ENCODE measurements at places on chromosomes 5 and 9.
A peak's percentile ranks its signal among the peaks of the same experiment; 100 is the strongest.

DNA sequence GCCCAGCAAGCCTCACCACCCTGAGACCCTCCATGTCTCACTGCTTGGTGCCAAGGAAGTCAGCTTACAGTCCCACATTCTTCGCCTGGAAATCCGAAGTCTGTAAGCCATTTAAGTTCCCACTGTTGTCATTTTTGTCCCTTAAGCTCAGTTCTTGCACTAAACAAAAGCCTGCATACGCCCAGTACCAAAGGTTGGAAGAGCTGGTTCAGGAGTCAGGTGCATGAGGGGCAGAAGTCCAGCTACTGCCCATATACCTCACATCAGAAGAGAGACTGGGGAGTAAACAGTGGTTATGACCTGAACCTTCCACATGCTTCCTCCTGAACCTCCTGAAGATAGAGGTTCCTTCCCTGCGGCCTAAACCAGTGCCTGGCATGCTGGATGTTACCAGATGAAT lies 146.0 kb downstream of the FRMD3 start:
- no peak for DNase-seq

- no peak for DNase-seq
Observed at GRCh38 chr5:104400941-104401340, 838.4 kb upstream of the NUDT12 start.

GRCh38 chr9:71036501-71036900 lies 84.9 kb downstream of the TRPM3 start:
- peak; percentile 31 for DNase-seq

DNA sequence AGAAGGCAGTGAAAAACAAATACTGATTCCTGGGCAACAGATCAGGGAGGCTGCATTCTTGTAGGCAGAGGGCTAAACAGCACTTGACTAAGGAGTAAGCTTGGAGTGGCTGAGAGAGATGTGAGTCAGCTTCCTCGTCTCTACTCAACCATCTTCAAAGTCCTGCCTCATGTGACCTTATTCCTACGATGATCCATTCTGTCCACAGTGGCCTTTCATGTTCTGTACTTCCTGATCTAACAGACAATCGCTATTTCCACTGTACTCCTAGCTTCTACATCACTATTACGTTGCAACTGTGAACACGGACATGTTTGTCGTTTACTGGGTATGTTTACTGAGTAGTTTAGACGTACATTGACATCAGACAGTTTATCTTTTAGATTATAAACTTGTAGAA lies 365.4 kb downstream of the ARL15 start:
- no peak for DNase-seq

DNA sequence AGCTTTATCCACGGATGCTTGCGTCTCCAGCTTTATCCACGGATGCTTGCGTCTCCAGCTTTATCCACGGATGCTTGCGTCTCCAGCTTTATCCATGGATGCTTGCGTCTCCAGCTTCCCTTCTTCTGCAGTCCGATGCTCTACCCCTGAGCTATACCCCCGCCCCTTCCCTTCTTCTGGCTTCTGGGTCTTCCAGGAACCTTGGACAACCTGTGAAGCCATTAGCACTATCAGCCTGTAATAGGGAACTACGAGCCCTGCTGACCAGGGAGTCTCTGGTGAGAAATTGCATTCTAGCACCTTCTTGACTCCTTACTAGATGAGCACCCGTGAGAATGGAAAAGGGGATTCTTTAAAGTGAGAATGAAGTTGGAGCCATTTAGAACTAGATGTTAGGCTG lies 39.1 kb upstream of the SH3PXD2B start:
- no peak for DNase-seq

GRCh38 chr5:169012450-169012849 lies 288.5 kb downstream of the SLIT3 start:
- no peak for DNase-seq

- DNase-seq: peak; percentile 48
Observed at GRCh38 chr9:104993291-104993963, 65.5 kb upstream of the ABCA1 start.

- DNase-seq: peak; percentile 34
Observed at GRCh38 chr9:121021301-121021700, 28.8 kb downstream of the C5 start.

GRCh38 chr9:8978334-8978733 lies 1178.8 kb upstream of the DMAC1 start:
- no peak for DNase-seq

- DNase-seq: no peak
Observed at GRCh38 chr5:161757223-161757622, 71.7 kb downstream of the GABRA6 start.

DNA sequence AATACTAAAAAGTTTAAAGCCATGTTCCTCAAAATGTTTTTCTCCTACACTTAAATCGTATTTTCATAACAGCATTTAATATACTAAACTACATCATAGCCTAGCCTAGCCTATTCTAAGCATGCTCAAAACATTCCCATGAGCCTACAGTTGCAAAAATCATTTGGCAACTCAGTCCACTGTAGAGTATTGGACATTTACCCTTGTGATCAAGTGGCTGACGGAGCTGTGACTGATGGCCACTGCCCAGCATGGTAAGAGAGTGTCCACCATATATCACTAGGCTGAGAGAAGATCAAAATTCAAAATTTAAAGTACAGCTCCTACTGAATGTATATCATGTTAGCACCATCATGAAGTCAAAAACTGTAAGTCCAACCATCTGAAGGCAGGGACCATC lies 30.9 kb downstream of the SEMA5A start:
- DNase-seq: no peak

DNA sequence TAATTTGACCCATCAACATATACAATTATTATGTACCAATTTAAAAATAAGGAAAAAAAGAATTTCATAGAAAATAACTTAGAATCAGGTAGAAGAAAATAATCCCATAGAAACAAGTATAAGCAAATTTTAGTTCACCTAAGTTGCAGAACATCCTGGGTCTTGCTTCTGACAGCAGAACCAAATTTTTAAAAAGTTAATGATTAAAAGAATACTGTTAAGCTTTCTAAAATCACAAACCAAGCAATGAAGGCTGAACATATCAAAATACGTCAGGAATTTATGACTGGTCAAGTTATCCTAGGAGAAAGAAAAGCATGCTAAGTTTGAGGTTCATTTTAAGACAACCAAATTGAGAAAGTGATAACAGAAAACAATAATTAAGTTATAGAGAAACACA lies 650.9 kb downstream of the PTPRD start:
- no peak for DNase-seq

GRCh38 chr9:30160570-30160969 lies 2223.9 kb upstream of the ACO1 start:
- no peak for DNase-seq

- DNase-seq: peak; percentile 25
Observed at GRCh38 chr5:18281947-18282581, 647.8 kb downstream of the TAF11L14 start.

- peak; percentile 55 for DNase-seq
Observed at GRCh38 chr5:176716320-176716719, 69.0 kb downstream of the TSPAN17 start.

DNA sequence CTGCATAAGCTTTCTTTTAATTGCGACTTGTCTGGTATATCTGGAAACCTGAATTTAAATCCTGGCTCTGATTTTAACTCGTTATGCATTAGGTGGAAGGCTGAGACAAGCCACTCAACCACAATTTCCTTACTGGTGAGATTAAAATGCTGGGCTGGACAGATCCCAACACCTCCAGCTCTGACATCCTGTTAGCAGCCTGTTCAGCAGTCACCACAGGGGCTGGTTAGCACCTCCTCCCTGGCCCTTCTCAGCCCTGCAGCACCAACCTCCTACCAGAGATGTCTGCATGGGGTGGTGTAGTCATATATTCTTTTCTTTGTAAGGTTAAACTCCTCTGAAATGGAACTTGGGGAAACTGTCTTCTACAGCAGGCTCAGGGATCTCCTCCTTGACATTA lies 156.5 kb upstream of the NFIL3 start:
- DNase-seq: no peak

- DNase-seq: no peak
Observed at GRCh38 chr9:38018241-38018957, 50.6 kb downstream of the SHB start.

DNA sequence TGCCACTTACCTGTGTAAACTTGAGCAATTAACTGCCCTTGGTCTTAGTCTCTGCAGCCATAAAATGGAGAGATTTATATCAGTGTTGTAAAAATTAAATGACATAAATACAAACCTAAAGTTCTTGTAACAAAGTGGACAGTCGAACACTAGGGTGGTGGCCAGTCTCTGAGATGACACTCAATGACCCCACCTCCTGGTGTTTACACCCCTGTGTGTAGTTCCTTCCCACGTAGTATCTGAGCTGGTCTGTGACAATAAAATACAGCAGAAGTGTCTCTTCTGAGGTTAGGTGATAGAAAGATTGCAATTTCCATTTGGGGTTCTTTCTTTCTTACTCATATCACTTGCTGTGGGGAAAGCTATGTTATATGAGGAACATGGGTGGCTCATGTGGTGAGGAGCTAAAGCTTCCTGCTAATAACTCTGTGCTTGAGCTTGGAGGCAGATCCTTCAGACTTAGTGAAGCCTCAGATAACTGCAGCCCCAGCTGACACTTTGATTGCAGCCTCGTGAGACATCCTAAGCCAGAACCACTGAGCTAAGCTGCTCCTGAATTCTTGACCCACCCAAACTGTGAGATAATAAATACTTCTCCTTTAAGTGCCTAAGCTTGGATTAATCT lies 173.4 kb upstream of the CHD1 start:
- no peak for DNase-seq

- DNase-seq: no peak
Observed at GRCh38 chr5:107294211-107294550, 376.6 kb downstream of the EFNA5 start.

DNA sequence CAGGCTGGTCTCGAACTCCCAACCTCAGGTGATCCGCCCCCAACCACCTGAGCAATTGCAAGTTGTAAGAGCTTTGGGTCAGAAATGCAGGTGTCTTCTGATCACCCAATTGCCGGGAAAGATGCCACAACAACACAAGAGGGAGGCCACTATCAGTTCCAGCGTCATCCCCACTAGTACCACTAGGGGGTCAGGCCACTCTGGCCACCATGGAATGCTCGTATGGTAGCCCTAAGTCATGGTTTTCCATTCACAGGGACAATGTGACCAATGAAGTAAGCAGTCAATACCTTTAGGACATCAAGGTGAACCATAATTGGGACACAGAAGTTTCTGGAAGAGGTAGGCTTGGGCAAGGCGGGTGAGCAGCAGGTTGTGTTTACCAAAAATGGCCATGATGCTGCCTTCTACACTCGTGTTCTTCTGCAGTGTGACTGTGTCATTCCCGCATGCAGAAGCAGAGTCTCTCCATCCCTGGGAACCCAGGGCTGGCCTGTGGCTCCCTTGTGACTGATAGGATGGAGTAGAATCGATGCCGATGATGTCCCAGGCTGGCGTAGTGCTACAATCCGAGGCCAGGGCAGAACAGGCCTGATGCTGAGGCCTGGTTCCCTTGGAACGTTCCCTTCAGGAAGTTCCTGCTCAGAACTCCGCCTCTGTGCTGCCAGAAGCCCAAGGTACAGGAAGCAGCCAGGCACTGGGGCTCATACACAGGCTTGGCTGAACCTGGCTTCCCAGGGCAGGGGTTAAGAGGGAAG lies 42.2 kb upstream of the ANKRD33B start:
- DNase-seq: no peak

GRCh38 chr5:153559926-153560325 lies 69.5 kb downstream of the GRIA1 start:
- no peak for DNase-seq

GRCh38 chr9:136539427-136540421 lies 6.1 kb downstream of the NOTCH1 start:
- no peak for DNase-seq

GRCh38 chr5:64628901-64629300 lies 61.4 kb upstream of the SHISAL2B start:
- no peak for DNase-seq

DNA sequence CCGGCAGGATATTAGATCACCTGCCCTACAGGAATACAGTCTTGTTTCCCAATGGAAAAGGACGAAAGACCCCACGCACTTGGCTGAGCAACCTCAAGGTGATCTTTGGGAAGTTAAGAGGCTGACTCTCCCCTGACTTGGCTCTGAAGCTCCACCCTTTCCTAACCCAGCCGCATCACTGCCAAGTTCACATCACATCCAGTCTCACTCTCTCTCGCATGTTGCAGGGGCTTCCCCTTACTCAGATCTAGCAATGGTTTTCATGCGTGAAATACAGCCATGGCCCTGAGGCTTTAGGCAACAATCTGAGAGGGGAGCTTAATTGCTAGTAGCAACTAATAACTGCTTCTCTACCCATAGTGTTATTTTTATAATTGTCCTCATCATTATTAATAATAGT lies 211.6 kb downstream of the DOCK8 start:
- no peak for DNase-seq

GRCh38 chr5:157842185-157842584 lies 16.8 kb downstream of the CLINT1 start:
- no peak for DNase-seq

DNA sequence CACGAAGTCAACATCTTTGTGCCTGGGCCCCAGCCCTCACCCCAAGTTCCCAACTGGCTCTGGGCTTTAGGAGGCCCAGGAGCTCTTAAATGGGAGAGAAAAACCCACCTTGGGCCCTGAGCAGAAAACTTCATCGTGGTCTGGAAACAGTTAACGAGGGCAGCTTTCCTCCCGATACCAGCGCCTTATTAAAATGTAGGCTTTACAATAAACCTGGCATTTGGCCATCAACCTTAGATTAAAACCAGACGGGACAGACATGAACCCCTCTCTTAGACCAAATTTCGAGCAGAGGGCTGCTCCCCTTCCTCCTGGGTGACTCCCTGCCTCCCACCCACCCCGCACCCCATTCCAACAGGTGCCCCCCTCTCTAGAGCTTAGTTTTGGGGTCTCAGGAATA lies 39.4 kb downstream of the PRRX2 start:
- DNase-seq: no peak

- no peak for DNase-seq
Observed at GRCh38 chr5:26582350-26583045, 455.9 kb downstream of the CDH9 start.

- DNase-seq: peak; percentile 70
Observed at GRCh38 chr5:149422366-149423048, 43.4 kb upstream of the IL17B start.

GRCh38 chr5:40841068-40841805 lies at the start of gene CARD6:
TSS of gene CARD6 (plus strand) at chr5:40841367. CDS start at chr5:40841383, 16 bp downstream.
- DNase-seq: no peak

GRCh38 chr5:37638897-37639296 lies 200.9 kb downstream of the GDNF start:
- DNase-seq: no peak

- no peak for DNase-seq
Observed at GRCh38 chr5:154997746-154998145, 15.8 kb upstream of the KIF4B start.

DNA sequence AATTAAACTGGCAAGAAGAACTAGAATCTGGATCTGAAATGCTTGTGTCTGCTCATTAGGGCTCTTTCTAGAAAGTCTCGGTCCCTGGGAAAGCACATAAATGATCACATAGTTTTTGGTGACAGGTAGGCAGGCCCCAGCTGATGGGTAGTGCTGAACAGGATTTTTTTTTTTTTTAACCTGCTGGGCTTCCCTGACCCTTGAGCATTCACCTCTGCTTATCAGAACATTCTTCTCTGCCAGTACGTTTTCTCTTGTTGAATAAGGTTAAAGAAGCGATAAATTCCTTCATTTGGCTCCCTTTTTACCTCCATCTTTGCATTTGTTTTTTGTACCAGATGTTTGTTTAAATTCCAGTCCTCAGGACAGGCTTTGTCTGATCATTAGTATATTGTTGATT lies 8.8 kb downstream of the KDM4C start:
- no peak for DNase-seq

- peak; percentile 3 for DNase-seq
Observed at GRCh38 chr9:7570107-7570720, 229.4 kb downstream of the DMAC1 start.

All from skeletal muscle cell (primary cell).